Stimulated activated effector memory CD8-positive, alpha-beta T cell treated with anti-CD3 and anti-CD28 coated beads, Interleukin-12 subunit alpha, Interleukin-12 subunit beta, amount 100 ng/mL, for 72 hours (primary cell): ENCODE measurements at places on chromosomes 12 and 14.

GRCh38 chr12:56469007-56469930 lies 891 bp downstream of the SPRYD4 start:
- no peak for DNase-seq

DNA sequence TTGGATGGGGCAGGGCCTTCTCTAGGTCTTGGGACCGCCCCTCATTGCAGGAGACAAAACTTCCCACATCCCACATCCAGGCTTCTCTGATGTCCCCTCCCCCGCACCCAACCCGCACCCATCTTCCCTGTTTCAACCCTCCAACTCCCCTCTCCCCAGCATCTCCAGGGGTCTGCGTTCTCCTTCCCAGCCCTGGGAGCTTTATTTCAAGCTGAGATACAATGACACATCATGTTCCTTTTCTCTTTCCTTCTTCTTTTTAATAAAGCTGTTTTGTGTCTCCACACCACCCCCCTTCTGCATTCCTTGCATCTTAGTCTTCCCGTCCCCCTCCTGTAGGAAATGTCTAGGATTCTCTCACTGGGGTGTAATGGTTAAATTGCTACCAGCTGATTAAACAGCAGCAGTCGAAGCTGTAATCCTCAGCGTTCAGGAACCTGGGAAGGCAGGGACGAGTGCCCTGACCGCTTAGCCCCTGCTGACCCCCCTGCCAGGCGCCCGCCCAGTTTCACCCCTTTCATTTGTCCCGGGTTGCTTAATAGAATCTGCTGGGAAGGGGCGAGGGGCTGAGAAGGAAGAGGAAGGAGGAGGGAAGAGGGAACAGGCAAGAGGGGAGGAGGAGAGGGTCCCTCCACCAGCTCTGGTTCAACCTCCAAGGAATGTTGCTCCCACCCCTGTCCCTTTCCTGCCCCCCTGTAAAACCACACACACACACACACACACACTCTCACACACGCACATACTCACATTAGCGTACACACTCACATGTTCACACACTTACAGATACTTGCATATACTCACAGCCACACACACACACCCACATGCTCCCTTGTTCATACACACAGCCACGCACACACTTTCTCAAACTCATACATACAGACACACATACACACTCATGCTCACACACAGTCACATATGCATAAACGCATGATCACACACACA lies 104.5 kb upstream of the MED13L start:
- DNase-seq, result no peak

DNA sequence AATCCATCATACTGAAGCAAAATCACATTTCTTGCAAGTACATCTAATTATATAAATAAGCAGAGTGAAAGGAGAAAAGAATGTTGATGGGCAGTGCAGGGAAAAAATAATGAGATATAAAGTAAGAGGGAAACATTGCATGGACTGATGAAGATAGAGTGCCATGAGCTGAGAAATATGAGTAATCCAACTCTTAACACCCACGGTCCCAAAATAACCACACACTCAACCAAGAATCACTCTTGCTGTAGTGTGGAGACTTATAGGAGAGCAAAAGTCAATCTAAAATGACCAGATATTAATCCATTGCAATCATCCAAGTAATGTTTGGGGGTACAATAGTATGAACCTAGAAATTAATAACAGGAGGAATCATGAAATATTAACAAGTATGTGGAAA lies 40.2 kb downstream of the MYF5 start:
- no peak for DNase-seq

DNA sequence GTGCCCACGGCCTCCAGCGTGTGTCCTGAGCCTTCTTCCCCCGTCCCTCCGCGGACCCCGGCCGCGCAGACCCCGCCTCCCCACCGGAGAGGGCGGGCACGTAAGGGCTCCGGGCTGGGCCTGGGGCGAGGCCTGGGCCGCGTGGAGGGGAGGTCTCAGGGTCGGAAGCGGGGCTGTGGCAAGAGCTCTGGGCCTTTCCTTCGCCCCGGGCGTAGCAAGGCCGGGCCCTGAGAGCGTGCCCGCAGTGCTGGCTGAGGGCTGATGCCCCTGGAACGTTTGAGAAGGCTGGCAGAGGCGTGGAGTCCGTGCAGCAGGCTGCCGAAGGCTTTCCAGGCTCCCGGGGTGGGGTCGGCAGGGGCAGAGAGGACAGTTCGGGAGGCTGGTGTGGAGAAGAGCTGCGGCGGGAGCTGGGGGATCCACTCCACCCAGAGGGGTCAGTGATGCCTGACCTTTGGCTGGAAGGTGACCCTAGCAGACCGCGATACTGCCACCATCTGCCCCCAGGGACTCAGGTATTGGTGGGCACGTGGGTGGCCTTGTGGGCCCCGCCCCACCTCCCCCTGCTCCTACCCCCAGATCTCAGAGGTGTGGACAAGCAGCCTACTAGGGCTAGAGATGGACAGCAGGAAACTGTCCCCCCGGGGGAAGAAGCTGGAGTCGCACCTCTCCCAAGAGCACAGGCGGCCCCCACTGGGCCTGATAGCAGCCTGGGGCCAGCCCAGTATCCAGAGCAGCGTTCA lies 558 bp downstream of the TEX22 start:
- no peak for DNase-seq

GRCh38 chr14:51443195-51444018 lies 203.4 kb downstream of the TMX1 start:
- DNase-seq, result no peak

GRCh38 chr14:99257122-99257672 lies 14.8 kb downstream of the BCL11B start:
- DNase-seq, result no peak

- DNase-seq, result no peak
These were observed 23.6 kb upstream of the BLTP3B start for GRCh38 chr12:100166232-100166631.

DNA sequence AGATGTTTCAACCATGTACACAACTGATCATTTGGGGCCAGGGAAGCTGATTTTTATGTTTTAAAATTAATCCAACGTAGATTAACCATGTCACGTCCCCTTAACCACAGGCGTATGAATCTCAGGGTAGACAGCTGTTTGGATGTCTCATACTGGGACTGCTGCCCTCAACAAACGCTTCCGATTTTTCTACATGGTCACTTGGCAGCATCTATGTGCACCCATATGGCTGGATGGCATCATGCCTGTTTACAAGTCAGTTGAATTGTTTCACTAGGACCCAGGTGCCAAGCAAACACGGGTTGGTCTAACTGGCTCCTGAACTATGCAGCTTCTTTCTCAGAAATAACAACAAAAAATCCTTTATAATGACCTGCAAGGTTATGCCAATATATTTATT lies 393.8 kb downstream of the NPAS3 start:
- no peak for DNase-seq

DNA sequence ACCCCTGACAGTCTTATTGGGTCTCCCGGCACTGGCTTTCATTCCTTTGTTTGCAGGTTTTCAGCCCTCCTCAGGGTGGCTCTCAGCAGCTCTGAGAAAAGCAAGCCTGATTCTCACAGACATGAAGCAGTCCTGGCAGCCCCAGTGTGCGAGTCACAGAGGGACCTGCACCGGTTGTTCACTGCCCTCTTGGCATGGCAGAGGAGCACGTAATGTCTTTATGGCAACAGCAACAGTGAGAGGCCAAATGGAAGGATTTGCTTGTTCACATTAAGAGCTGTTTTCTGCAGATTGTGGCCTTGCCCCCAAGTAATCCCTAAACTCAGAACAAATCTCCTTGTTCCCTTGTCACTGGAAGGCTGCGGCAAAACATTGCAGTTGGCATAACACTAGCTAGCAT lies 3.4 kb downstream of the KCNA5 start:
- no peak for DNase-seq

- DNase-seq, result no peak
These were observed 15.1 kb upstream of the KERA start for GRCh38 chr12:91072931-91073330.

DNA sequence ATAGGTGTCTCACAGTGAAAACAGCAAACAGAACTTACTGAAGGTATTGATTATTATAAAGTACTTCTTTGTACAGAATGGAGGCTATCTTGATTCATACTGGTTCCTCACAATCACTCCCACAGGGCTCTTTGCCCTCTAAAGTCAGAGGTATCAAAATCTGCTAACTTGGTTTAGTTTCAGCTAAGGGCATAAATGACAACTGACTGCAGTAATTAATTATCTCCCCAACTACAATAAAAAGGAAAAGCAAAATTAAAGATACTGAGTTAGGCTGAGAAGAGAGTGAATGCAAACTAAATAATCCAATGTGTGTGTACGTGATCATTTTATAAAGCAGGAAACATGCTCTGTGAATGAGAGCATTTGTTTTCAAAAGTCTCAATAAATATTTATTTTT lies 338.7 kb downstream of the ACSS3 start:
- DNase-seq, result no peak

- no peak for DNase-seq
These were observed 41.8 kb upstream of the DCN start for GRCh38 chr12:91224401-91224800.

- DNase-seq, result no peak
These were observed 136.4 kb downstream of the FOXN3 start for GRCh38 chr14:89280600-89280999.

- no peak for DNase-seq
These were observed 81.5 kb downstream of the ETV6 start for GRCh38 chr12:11731042-11731357.

DNA sequence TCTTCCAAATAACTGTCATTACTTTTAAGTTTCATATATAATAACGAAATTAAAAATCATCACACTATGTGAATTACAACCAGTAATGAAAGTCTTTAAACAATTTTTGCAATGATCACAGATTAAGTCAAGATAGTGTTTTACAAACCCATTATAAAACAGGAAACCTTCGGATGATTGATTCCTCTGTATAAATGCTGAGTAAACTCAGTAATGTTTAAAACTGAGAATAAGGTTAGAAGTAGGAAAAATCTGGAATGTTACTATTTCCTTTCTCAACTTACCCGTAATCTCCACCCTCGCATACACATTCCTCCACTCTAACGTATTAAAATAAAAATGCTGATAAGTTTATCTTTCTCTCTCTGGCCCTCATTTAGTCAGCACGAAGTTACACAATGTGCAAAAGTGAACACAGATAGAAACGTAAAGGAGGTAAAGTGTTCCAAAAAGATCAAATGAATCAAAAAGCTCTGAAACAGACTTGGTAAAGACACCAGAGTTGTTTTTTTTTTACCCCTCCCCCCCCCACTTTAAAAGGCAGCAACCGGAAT lies 1.6 kb downstream of the ZFC3H1 start:
- no peak for DNase-seq

DNA sequence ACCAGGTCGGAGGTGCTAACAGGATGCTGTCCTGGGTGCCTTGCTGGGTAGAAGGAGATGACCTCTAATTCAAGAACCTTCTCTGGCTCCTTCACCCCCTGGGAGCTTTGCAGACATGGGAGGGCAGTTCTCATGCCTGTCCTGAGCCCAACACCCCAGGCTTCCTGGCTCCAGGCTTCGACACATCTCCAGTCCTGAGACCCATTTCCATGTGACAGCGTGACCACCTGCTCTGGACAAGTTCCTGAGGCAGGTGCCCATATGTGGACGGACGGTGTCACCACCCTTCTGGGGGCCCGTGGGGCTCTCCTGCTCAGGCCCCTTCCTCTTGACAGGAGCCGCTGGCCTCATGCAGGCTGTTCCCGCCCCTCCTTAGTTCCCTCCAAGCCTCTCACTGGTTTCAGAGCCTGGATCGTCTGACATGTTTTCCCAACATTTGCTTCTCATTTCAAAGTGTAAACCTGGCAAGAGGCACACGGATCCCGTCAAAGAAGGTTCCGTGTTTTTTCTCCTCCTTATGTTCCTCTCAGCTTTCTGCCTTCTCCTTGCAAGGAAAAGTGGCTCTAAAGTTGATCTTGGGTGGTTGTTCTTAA lies 291.9 kb upstream of the RTL1 start:
- DNase-seq, result no peak

DNA sequence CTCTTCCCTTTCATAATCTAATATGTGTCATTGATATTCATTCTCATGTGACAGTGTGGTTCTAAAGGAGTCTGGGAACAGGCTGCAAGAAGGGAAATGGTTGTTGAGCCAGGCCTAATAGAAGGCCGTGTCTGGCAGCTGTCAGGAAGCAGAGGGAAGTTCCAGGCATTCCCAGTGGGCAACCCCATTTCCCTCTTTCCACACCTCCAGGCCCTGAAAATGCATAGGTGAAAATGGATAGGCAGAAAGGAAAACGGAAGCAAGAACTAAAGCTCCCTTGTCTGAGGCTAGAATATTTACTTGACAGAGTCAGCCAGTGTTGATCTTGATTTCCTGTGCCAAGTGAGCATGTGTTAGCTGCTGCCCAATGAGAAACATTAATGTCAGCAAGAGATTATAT lies 97.7 kb downstream of the PPM1A start:
- no peak for DNase-seq

GRCh38 chr12:29148596-29148910 lies 525 bp upstream of the FAR2 start:
- DNase-seq, result peak; percentile 57

DNA sequence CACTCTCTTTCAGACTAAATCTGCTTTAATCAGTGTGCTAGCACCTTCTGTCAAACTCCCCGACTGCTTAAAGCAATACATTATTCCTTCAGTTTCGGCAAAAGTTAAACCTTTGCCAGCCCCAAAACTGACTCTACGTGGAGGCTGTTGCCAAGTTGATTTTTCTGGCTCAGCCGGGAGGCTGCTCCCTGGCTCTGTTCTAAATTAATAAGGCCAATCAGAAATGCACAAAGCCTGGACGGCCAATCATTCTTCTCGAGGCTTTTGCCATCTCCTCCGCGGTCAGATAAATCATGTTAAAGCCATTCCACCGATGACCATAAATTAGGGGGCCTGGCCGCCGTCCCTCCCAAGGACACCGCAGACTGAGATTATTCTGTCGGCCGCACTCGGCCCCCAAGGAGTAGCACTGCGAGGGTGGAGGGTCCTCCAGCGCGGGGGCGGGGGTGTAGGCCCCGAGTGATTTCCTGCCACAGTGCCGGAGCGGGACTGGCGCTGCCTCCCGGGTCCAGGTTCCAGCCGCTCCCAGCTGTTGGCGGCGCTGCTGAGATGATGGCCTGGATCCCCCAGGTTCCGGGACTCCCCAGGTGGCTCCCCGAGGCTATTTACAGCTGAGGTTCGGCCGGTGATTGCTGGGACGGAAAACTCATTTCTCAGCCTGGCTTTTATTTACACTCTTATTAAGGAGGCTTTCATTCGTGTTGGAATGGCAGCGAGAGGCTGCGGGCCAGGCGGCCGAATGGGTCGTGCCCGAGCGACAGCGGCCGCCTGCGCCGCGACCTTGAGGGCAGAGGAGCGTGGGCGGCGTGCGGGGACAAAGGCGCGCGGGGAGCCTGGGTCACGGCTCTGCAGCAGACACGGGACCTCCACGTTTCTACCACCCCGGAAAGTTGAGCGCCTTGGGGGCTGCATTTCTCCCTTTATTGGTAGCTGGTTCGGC lies 165.1 kb downstream of the MON2 start:
- DNase-seq, result no peak

DNA sequence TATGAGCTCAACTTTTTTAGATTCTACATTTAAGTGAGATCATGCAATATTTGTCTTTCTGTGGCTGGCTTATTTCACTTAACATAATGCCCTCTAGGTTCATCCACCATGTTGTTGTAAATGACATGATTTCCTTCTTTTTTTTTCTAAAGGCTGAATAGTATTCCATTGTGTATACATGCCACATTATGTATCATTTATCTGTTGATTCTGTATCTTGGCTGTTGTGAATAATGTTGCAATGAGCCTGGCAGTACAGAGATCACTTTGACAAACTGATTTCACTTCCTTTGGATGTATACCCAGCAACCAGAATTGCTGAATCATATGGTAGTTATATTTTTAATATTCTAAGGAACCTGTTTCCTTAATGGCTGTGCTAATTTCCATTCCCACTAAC lies 19.1 kb downstream of the FBXW8 start:
- DNase-seq, result no peak
